ENCODE measurements at places on chromosomes 7 and 10.

- DNase-seq = no peak
These were observed 97.1 kb downstream of the JCAD start for GRCh38 chr10:29962166-29962850.

DNA sequence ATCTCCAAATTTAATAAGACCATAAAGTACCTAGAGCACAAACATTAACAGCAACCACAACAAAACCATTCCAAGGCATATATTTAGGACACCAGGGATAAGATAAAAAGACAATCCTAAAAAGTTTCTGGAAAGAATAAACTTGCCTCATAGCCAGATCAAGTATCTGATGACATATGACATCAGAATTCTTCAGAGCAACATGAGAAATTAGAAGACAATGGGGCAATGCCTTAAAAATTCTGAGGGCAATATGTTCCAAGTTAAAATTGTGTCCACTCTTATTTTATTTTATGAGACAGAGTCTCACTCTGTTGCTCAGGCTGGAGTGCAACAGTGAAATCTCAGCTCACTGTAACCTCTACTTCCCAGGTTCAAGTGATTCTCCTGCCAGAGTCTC is 2.8 kb downstream of the EFCAB10 start:
- no peak for DNase-seq

DNA sequence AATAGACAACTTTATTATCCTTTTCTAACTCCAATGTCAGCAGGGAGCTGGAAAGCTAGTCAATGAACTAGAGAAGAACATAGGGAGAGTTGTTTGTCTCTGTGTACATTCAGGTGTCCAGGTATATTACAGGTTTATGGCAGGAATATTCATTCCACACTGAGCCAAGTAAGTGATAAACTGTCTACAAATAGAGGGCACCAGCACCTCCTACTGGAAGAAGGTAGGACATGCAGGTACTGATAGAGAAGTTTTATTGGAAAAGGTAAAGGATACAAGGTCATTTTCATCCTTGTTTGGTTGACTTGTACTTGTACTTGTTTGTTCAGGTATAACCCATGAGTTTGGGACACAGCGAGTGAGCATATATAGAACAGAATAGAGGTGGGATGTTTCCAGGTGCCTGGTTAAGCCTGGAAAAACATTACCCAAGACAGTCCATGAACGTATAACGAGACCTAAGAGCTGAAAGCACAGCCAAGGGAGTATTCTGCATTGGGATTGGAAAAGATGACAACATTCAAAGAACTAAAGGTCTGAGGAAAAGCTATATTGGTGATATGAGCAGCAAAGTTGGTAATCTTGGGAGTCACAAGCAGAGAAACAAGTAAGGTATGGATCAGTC is 61.4 kb upstream of the PPP1R3C start:
- DNase-seq = no peak

GRCh38 chr10:110843796-110844616 is 27.7 kb upstream of the PDCD4 start:
- no peak for DNase-seq

DNA sequence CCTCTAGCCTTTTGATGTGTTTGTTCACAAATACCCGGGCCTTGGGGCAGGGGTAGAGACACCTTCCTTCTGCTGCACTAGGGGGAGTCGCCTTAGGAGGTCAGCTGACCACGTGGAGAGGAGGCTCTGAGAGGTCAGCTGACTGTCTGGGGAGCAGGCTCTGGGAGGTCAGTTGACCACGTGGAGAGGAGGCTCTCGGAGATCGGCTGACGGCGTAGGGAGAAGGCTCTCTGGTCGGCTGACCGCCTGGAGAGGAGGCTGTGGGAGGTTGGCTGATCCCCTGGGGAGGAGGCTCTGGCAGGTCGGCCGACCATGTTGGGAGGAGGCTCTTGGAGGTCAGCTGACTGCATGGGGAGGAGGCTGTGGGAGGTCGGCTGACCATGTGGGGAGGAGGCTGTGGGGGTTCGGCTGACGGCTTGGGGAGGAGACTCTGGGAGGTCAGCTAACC is 59.6 kb upstream of the LYZL1 start:
- DNase-seq = no peak

GRCh38 chr10:133324198-133324792 is 12.4 kb downstream of the CALY start:
- peak; percentile 93 for DNase-seq

DNA sequence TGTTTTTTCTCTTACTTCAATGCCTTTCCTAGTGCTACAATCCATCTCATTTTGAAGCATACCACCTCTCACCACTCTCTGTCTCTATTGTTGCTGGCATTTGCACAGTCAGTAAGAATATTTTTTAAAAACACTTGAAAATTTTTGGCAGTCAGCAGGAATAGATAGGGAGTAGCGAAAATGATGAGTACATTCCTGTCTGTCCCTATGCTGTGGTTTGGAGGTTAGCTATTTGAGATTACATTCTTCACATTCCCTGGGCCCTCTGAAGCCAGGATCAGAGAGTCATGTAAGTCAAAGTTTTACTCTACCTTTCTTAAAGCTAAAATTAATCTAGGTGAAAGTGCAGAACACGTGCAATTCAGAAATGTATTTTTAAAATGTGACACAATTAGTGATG is 53.0 kb upstream of the MAGI2 start:
- DNase-seq = no peak

GRCh38 chr7:2488272-2488645 is 12.1 kb upstream of the GRIFIN start:
- DNase-seq = no peak

DNA sequence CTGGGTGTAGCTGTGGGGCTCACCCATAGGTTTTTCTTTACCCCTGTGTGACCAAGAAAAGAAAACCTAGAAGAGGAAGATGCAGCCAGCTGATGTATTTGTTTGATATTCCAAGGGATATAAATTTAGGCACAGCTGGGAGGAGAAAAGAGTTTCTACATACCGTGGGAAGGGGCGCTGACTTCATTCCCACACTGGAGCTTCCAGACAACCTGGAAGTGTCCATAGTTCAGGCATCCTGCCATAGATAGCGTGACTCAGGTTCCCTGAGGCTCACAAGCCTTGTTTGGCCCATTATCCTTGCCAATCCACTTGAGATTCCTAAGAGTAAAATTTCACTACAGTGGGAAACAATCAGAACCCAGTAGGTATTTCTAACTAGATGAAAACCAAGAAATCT is 371.7 kb upstream of the NRP1 start:
- DNase-seq = no peak

GRCh38 chr7:34655384-34655783 is 2.6 kb upstream of the NPSR1 start:
- no peak for DNase-seq

DNA sequence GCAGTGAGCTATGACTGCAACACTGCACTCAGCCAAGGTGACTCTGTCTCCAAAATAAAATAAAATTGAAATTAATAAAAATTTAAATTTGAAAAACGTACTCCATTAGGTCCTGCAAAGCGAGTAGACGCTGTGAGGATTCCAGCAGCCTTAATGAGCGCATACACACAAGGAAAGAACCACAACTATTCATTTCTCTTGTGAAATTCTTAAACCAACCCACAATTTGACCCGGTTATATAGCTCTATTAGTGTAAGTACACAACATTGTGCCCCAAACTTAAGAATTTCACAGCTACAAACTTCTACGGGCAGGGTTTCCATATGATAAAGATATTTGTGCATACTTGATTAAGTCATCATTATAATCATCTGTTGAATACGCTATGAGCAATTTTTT is 84.4 kb downstream of the PARD3 start:
- DNase-seq = no peak

DNA sequence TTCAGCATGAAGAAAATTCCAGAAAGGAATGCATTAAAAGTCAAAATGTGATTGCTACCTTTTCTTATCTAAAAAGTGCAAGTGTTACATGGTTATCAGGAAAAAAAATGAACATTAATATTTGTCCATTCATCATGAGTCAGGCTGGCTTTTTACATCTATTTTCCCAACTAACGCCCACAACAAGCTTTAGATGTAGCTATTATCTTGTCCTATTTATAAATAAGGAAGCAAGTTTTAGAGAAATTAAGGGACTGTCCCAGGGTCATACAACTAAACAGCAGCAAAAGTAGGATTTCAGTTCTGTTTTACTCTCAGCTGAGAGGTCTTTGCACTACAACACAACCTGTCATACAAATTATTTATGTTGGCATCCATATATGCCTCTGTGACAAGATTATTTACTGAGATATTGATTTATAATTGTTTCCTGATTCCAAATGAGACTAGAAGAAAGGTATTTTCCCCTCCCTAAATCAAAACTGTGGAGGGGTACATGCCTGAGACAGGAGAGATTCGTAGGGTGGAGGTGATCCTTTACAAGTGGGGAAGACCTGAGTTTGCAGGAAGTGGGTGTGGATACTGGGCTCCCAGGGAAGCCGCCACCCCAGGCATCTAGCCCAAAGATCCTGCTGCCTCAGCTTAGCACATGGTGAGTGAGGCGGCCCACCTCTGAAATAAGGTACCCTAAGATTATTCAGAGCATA is 57.2 kb upstream of the ARID5B start:
- no peak for DNase-seq

GRCh38 chr7:10104292-10104691 is 869.4 kb upstream of the PHF14 start:
- DNase-seq = no peak

GRCh38 chr7:144390481-144390880 is 13.0 kb downstream of the NOBOX start:
- DNase-seq = no peak

GRCh38 chr10:1070919-1071318 is 14.7 kb downstream of the WDR37 start:
- DNase-seq = no peak

DNA sequence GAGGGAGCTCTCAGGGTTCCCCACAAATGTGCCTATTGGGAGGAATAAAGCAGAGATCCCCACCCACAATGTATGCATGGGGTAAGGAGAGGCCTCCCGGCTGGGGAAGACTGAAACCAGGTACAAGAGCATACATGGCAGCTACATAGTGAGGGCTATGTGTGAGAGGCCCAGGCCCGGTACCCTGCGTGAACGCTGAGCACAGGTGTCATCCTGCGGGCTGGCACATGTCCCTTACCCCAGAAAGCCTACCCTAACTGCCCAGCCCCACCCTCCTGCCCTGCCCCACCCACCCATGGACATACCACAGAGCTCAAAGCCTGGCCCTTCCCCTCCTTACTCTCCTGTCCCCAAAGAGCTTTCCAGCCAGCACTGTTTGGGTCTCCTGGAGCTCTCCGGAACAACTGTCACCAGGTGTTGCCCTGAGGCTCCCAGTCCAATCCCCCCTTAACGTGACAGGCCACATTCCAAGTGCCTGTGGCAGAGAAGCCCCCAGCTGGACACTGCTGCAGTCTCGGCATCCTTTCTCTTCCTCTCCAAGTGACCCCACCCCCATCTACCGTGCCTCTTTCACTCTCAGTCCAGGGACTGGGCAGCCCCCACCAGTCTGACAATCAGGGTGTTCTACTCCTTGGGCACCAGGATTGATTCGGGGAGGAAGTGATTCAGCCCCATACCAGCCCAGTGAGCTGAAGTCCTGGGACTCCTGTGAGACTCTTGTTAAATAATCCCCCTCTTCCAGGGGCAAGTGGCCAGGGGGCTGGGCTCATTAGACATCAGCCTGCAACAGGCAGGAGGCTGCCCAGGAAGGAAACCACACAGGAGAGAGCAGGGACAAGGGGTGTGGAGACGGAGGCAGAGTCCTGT is 19.6 kb downstream of the GRID1 start:
- no peak for DNase-seq

DNA sequence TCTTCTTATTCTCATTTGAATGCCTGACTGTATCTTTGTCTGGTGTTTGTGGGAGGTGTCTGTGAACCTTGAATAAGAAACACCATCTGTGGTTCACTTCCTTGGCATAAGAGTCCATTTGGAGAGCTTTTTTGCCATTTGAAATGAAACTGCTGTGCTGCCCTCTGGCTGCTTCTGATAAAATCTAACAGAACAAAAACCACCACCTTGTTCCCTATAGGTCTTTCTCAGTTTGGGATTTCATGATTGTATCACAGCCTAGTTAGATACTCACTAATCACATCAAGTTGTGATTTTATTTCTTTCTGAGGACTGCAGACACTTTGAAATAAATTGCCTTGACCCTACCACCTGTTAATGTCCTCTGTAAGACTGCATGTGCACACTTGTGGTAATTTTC is 102.7 kb upstream of the FAM13C start:
- DNase-seq = peak; percentile 7

DNA sequence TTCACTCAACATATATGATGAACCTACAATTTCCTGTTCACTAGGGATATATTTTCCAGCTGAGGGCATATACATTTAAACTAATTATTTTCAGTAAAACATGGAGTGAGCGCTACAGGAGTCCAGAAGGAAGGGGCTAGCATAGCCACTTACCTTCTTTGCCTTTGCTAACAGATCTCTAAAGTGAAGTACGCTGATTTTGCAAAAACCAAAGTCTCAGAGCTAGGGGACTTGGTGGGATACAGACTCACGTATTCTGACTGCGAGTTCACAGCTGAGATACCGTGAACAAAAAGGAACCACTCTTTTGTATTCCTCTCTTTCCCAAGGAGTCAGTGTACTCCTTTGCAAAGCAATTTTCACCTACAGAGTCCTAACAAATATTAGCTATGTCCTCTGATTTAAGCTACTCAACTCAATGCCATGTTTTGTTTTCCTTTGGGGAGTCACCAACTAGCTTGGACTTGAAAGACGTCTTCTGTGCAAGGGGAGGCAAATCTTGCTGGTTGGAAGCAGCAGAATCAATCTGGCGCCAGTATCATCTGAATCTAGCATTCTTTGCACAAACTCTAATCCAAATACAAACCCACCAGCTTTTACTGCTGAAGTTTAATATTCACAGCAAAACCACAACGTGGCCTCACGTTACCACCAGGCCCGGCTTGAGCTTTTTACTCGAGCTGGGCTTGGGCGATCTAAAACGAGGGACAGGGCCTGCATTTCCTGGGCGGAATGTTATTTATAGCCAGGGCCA is 657 bp downstream of the CDNF start:
- peak; percentile 10 for DNase-seq

- DNase-seq = no peak
These were observed 59.3 kb upstream of the LRRC4 start for GRCh38 chr7:128090492-128090891.

DNA sequence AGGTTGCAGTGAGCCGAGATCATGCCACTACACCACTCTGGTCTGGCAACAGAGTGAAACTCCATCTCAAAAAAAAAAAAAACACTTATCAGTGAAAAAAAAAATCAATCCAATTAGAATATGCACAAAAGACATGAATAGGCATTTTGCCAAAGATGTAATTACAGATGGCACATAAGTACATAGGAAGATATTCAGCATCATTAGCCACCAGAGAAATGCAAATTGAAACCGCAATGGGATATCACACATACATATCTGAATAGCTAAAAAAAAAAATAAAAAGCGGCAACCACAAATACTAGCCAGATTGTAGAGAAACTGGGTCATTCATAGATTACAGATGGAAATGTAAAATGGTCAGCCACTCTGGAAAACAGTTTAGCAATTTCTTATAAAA is 1310.8 kb downstream of the XPNPEP1 start:
- no peak for DNase-seq

Measured in HuH-7 (cell line).